ENCODE measurements at places on chromosomes 2 and 18.
A peak's percentile ranks its signal among the peaks of the same experiment; 100 is the strongest.

- no peak for DNase-seq
Measured at GRCh38 chr2:30940839-30941238, 133.6 kb upstream of the CAPN13 start.

DNA sequence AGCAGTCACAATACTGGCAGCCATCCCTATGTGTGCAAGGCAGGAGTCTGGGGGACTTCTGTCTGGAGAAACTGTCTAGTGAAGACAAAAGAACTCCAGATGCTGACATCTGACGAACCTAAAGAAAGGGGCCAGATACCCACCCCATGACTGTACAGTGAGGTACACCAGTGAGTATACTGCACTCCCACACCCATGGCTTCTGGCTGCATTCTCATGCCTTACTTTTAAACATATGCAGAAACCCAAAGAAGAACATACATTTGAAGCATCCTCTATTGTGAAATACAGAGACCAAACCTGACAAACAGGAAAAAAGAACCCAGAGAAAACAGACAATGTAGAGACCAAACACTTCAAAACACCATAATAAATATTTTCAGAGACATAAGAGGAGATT, 102.2 kb downstream of the ACTR3 start:
- no peak for DNase-seq

DNA sequence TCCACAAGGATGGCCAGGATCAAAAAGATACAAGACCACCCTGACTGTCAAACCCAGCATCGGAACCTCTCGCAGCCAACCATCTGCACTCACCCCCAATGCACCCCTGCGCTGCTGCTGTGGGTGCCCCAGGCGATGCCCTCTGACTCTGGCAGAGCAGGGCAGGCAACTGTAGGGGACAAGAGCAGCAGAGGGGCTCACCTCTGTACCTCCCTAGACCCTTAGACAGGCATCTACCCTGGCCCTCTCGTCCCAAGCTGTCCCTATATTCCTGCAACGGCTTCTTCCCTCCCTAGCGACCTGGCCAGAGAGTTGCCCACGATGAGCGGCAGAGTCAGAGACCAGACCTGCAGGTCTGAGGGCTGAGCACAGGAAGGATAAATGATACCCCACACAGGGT, 128.2 kb downstream of the HDAC4 start:
- DNase-seq: no peak

DNA sequence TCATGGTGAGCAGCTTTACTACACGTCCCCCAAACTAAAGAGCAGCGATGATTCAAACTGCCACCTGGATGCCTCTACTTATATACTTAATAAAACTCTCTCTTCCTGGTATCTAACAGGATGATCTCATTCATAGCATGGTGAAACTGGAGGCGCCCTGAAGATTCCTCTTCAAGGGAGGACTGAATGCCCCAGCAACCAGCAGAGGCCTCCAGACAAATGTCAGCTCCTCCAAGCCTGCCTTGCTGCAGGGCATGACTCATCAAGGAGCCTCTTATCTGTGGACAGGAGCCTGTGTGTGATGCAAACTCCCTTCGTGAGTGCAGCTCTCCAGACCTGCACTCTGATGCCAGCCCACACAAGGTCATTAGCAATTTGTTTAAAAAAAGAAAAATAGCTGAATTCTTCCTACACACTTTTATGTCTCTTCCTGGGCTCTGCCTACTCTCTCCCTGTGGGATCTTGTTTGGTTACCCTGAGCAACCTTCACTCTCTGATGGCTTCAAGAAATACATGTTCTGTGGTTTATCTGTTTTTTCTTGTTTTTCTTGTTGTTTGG, 30.2 kb downstream of the LONRF2 start:
- peak; percentile 89 for DNase-seq

DNA sequence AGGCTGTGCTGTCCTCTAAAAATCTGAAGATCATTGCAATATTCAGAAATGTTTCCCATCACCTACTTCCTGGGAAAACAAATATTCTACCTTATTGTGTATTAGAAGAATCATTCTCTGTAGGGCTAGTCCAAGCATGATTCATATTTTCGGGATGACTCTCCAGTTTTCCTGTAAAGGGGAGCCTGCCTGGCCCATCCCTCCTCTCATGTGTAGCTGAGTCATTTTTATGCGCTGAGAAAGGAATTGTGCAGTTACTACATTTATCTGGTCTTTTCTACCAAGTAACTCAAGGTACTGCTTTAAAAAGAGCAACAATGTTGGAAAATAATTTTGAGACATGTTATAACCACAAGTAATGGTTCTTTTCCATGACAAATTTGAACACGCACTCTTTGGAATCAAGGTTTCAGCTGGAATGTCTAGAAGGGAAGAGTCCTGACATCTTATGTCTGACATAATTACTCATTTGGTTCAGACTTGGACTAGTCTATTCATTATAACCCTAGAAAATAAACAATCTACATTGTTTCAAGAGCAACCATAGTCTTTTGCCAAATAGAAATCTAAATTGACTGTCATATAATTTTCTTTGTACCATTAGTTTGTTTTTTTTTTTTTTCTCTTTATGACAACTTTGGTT, 6.6 kb downstream of the DSG3 start:
- peak; percentile 42 for DNase-seq

DNA sequence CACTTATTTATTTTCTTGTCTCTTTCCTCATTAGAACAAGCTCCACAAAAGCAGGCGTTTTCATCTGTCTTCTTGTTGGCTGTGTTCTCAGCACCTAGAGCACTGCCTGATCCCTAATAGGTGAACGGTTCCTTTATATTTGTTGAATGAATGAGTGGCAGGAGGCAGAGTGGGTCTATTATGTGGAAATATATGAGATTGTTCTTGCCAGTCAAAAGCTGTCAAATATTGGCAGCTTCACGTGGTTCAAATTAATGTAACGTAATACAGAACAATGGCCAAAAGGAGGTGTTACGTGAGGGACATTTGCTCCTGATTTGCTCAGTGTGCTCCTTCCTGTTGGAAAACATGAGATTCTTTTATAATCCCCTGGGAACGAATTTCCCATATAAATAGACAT, 8.5 kb upstream of the ARHGAP25 start:
- DNase-seq: no peak

- peak; percentile 52 for DNase-seq
Measured at GRCh38 chr2:171410624-171411023, 23.2 kb downstream of the METTL8 start.

DNA sequence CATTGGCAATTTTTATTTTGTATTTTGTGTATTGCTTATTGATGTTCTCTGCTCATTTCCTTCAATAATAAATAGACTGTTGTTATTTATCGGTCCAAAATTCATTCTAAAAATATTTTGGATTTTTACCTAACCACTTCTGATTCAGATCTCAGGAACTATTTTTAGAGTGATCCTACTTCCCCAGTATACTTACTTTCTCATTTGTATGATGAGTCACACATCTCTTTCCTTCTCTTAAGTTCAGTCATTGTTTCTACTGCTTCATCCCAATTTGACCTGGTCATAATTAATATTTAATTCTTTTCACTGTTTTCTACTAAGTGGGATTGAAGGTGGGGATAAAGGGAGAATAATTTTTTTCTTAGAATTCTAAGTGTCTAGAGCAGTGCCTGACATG, 75.1 kb downstream of the AGPS start:
- peak; percentile 68 for DNase-seq

DNA sequence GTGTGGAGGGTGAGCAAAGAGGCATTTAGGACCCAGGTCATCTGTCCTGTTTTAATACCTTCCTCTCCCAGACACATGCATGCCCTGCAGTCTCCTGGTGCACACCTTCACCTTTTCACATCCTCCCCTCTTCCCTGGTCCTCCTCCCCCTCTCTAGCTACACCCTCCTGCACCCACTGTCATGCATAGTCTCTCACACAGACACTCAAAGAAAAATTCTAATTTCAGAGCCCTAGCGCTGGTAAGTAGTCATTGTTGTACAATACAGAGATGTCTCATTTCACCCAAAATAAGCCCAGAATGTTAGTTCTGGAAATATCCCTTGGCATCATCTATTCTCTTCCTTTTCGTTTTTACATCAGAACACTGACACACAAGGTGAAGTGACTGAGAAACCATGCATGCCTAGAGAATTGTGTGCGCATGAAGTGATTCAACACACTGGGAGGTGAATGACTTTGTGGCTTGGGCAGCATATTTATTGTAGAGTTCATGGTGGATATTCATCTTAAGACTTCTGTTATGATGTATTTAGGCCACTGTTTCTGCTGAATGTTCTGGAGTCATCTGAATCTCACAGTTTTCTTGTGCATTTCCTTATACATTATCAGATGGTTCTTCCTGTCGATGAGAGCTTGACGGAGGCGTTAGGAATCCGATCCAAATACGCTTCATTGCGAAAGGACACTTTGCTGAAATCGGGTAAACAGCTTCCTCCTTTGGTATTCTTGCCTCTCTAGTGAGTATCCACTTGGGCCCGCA, 69.9 kb downstream of the COA5 start:
- DNase-seq: no peak

- DNase-seq: peak; percentile 59
Measured at GRCh38 chr2:149375801-149376361, 45.5 kb downstream of the LYPD6 start.

DNA sequence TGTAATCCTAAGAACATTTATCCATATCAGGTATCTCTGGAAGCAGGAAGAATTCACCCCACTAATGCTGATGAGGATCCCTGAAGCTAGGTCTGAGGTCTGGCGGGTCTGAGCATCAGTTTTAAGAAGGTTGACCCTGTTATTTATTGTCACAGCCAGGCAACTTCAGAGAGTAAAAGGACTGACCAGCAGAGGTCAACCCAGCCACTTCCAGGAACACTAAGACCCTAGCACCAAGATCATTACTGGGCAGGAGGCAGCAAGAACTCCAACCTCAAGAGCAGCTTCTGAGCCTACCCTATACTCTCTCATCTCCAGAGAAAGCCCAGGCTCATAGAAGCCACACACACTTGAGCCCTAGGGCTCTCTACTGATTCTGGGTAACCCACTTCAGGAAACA, 901.4 kb downstream of the DCDC2C start:
- no peak for DNase-seq
